Midbrain (tissue), 1 donor: ENCODE measurements at places on chromosomes 5 and 9.

- DNase-seq = no peak
These were observed 122.2 kb upstream of the ITGA1 start for GRCh38 chr5:52665559-52665958.

GRCh38 chr5:10559151-10559550 lies 4.7 kb upstream of the ANKRD33B start:
- no peak for DNase-seq

DNA sequence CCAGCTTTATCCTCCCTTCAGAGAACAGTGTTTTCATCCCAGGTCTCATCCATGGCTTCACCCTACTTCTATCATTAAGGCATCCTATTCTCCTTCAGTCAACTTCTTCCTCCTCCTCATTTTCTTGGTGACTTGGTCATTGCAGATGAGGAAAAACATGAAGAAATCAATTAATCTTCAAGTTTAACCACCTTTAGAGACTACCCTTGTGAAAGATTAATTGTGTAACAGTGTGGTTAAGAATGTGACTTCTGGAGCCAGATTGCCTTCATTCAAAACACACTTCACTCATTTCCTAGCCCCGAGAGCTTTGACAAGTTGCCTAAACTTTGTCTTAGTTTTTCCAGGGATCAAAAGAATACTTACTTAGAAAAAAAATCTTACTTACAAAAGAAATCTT lies 110.0 kb downstream of the STK32A start:
- DNase-seq = no peak

DNA sequence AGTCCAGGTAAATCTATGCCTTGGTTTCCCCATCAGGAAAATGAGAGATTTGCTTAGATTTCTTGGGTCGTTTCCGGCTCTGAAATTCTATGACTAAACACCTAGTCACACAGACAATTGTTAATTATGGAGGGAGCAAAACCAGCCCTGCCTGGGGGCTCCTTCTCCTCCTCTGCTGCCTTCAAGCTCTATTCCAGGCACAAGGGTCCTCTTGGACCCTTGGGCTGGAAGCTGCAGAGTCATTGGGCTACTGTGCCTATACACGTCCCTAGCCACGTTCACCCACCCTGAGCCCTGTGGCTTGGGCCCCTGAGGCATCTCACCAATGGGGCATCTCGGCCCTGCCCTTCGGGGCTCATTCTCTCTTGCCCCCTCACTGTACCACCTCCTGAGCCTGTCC lies 73.8 kb upstream of the TBC1D2 start:
- no peak for DNase-seq

GRCh38 chr9:87564111-87564510 lies 66.4 kb downstream of the DAPK1 start:
- no peak for DNase-seq

- no peak for DNase-seq
These were observed 48.4 kb upstream of the SNAPC3 start for GRCh38 chr9:15374310-15374709.

DNA sequence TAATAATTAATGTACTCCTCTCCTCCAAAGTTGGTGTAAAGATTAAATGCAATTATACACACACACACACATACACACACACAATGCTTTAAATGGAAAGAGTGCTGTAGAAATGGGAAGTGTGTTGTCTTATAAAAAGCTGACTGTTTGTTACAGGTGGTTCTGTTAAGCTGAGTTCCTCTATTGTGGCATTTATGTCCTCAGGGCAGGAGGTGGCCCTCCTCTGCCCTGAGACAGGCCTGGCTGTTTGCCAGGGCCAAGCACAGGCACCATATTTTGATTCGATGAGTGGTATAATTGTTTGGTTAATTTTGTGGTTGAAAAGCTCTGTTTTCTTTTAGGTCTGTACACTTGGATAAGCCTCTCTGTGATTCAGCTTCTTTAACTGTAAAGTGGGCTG lies 573.9 kb downstream of the KIF4B start:
- DNase-seq = no peak

DNA sequence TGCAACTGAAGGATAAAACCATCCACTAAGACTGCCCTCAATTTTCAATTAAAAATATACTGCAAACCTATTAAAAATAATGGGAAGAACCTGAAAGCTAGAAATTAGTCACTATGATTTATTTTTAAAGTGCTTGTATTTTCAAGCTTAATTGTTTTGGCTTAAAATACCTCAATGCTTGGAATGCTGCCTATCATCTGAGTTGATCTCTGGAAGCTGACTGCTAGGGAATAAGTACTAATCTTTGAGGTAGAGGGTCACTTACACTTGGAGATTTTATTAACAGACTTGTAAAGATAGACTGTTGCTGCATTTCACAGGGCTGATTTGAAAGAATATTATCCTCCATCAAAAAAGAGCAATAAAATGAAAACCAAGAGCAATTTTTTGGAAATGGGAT lies 6.2 kb downstream of the PCSK1 start:
- DNase-seq = no peak

DNA sequence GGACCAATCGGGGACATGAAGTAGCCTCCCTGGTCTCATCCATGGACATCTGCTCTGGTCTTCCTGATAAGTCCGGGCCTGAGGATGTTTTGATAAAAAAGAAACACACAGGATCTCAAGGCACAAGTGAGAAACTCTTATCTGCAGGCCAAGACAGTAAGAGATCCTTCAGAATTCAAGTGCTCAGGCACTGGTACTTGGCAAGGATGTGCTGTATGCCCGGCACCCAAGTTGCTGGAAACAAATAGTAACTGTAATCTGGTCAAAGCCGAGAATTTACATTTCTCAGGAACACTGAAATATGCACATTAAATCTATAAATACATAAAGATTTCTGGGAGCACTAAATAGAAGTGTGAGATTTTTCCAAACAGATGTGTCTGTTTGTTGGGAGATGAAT lies 165.7 kb downstream of the SPOCK1 start:
- DNase-seq = no peak

DNA sequence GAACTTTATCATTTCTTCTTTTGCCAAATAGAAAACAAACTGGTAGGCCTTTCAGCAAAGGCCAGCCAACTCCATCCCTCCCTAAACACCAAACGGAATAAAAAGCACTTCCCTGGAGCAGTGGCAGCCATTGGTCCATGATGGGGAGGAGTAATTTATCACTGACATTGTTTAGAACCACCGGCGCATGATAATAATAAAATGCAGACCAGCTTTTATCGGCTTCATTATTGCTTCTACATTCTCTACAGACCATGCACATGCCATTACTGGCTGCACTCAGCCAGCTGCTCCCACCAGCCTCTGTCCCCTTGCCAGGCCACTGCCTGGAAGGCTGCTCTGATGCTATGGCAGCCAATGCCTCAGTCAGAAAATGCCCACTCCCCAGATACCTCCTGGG lies 45.9 kb downstream of the ABCA1 start:
- DNase-seq = no peak

GRCh38 chr5:73693573-73694061 lies 67.6 kb downstream of the ARHGEF28 start:
- DNase-seq = no peak

DNA sequence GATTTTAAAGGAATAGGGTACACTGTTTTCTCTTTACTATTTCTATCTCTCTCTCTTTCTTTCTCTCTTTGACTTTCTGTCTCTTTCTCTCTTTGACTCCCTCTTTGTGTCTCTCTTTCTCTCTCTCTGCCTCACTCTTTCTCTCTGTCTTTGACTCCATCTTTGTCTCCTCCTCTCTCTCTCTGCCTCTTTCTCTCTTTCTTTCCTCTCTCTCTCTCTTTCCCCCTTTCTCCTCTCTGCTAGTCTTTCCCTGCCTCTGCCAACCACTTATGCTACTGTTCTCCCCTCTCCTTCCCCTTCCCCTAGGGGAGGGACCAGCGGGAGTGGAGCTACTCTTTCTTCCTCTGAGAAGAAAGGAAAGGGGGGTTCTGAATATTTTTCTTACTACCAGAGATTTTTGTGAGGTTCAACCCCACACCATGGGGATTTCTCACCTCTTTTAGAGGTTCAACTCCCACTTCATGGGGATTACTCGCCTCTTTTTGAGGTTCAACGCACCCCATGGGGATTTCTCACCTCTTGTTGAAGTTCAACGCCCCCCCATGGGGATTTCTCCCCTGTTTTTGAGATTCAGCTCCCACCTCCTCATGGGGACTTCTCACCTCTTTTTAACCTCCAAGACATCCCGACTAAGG lies 309.9 kb downstream of the NR3C1 start:
- DNase-seq = no peak

GRCh38 chr9:3508078-3508431 lies 17.7 kb downstream of the RFX3 start:
- DNase-seq = no peak

DNA sequence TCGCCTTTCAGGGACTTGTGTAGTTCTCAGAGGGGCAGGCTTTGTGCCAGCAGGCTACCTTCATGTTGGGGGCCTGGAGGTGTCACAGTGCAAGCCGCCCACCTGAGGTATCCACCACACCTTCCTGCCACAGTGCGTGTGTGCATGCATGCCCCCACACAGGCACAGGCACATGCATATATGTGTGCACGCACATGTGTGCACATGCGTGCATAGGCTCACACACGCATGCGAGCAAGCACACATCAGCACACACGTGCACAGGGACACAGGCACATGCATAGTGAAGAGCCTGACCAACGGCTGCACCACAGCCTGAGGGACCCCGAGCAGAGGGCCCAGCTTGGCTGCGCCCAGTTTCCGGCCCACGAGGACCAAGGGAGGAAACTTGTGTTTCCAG lies 36.1 kb downstream of the IRX4 start:
- DNase-seq = no peak

DNA sequence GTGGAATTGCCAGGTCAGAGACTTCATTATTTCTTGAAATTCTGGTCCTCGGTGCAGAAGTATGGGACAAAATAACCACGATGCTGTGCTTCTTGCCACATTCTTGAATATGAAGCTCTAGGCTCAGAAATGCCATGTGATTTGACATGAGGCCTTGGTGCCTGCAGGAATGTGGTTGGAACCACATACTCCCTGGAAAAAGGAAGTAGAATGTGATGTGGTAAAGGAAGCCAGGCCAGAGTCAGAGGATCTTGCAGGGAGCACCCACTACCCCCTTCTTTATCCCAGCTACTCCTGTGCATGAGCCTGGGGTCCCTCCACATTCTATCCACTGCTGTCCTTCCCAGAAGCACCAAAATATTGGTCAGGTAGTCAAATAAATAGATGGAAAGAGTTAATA lies 80.9 kb downstream of the FOXD1 start:
- DNase-seq = no peak

GRCh38 chr5:100676817-100677631 lies 141.8 kb downstream of the FAM174A start:
- no peak for DNase-seq

- no peak for DNase-seq
These were observed 58.8 kb downstream of the ARHGAP26 start for GRCh38 chr5:142828797-142829535.

DNA sequence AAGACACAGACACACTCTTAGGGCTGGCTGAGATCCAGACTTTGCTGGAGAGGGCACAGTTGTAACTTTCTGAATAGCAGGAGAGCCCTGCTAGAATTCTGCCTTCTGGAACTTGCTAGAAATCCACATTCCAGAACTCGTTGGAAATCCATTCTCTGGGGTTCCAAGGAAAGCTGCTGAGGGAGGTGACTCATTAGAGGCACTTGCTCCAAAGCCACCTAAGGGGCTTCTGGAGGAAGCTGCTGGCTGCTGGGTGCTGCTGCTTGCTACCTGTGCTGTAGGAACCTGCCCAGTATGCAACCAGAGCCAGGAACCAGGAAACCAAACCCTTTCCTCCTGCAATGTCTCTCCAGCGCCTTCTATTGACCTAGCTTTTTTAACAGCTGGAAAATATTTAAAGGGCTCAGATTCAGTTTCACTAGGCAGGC lies 4.1 kb upstream of the TLE4 start:
- DNase-seq = no peak
